ENCODE measurements at places on chromosomes 6 and 20.
A peak's percentile ranks its signal among the peaks of the same experiment; 100 is the strongest.

DNA sequence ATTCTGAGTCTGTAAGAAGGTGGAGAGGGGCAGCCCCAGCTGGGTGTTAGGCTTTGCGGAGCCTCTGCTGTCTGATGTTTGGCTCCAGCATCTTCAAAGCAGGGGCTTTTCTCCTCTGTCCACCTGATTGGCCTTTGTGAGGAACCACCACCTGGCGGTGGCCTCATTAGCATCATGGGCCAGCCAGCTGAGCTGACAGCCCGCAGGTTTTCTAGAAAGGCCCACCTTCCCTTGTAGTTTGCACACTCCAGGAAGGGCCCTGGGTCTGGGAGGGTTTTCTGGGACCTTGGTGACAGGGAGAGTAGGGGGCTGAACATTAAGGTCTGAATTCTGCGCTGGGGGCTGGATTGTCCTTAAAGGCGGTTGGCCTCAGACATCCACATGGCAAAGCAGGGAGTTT is 11.6 kb downstream of the IGF2R start:
- peaks cover 16% of the 10 kb centered on the region for H3K27me3 ChIP-seq
- no peak overlapping the region for H3K4me3 ChIP-seq
- H3K4me1 ChIP-seq = peaks cover 67% of the 10 kb centered on the region
- H3K36me3 ChIP-seq = peaks cover 6% of the 10 kb centered on the region

GRCh38 chr6:3919130-3919628 is 70.0 kb downstream of the FAM50B start:
- no peak for DNase-seq
- no peaks in the 10 kb centered on the region for H3K27me3 ChIP-seq
- H3K27ac ChIP-seq = no peak overlapping the region
- H3K36me3 ChIP-seq = peaks cover 6% of the 10 kb centered on the region

GRCh38 chr6:101595276-101595675 is 201.8 kb downstream of the GRIK2 start:
- H3K27me3 ChIP-seq = no peaks in the 10 kb centered on the region
- no peaks in the 10 kb centered on the region for H3K36me3 ChIP-seq
- H3K4me1 ChIP-seq = no peaks in the 10 kb centered on the region
- no peak overlapping the region for H3K27ac ChIP-seq

- no peaks in the 10 kb centered on the region for H3K36me3 ChIP-seq
- H3K27ac ChIP-seq = peak overlapping the region; percentile 100
- no peak for DNase-seq
- no peak overlapping the region for H3K4me3 ChIP-seq
- H3K4me1 ChIP-seq = peaks cover 66% of the 10 kb centered on the region
Measured at GRCh38 chr6:22925920-22926789, 356.8 kb downstream of the HDGFL1 start.

DNA sequence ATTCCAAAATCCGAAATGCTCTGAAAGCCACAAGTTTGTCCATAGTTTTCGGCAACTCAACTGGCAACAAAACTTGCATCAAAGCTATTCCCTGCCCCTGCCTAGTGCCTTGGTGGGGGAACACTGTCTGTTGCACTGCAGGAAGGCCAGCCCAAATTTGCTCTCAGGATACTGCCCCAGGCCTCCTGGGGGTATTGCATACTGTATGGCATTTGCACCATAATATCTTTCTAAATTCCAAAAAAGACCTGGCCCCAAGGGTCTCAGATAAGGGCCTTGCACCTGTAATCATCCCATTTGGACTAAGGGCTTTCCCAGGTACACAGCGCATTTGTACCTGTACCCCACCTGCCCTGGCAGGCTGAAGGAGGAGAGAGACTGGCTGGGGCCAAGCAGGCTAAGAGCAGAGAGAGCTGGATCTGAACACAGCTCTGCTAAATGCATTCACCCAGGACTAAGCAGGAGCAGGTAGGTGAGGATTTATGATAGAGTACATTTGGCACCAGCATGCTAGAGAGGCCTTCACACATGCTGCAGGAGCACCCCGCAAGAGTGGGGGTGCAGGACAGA is 4.0 kb upstream of the GRM4 start:
- no peaks in the 10 kb centered on the region for H3K36me3 ChIP-seq
- H3K4me3 ChIP-seq = no peak overlapping the region
- peaks cover 11% of the 10 kb centered on the region for H3K4me1 ChIP-seq
- no peak overlapping the region for H3K27ac ChIP-seq
- H3K27me3 ChIP-seq = peaks cover 24% of the 10 kb centered on the region

DNA sequence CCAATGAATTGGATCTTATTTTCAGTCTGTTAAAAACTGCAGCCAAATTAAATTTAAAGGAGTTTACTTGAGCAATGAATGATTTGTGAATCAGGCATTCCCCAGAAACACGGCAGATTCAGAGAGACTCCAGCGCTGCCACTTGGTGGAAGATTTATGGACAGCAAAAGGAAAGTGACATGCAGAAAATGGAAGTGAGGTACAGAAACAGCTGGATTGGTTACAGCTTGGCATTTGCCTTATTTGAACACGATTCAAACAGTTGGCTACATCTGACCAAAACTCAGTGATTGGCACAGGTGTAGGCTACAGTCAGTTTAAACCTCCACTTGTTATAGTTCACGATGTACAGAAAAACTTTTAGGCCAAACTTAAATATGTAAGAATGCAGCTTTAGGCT is 257.6 kb upstream of the IMPG1 start:
- DNase-seq = no peak
- no peaks in the 10 kb centered on the region for H3K27me3 ChIP-seq
- no peaks in the 10 kb centered on the region for H3K36me3 ChIP-seq

DNA sequence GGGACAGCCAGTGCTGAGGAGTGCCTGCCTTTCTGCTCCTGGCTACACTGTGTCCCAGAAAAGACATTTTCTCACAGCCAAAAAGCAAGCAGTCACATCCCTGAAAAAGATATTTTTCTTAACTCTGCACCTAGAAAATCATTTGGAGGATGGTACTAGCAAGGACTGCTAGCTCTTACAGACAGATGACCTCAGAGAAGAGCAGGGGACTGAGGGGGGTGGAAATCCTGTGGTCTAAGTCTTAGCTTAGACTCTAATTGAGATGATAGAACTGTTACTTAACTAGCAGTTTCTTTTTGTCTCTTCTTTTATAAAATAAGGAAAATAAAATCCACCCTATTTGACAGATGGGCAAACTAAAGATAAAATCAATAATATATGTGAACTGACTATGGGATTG is 152.8 kb downstream of the TMEM200A start:
- no peaks in the 10 kb centered on the region for H3K36me3 ChIP-seq
- no peak overlapping the region for H3K4me3 ChIP-seq
- H3K4me1 ChIP-seq = peaks cover 17% of the 10 kb centered on the region
- H3K27me3 ChIP-seq = peaks cover 1% of the 10 kb centered on the region
- DNase-seq = no peak

DNA sequence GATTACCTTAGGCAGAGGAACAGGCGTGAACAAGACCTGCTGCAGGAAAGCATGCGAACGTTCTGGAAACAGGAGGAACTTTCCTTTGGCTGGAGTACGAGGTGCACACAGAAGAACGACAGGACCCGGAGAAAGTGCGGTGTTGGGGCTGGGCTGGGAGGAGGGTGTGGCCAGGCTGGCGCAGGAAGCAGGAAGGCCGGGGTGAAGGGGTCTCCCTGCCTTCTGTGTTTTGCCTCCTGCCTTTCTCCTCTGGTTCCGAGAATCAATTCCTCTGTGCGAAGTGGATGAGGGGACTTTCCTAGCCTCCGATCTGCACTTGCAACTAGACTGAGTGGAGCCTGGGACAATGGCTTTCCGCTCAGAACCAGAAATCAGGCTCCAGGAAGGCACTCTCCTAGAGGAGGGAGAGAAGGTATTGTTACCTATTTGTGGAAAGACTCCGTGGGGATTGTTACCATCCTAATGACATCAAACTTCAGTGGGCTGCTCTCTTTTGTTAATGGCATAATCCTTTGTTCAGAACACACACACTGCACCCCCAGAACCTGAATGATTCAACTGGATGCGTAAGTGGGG is 22.9 kb upstream of the PLEKHG1 start:
- H3K4me3 ChIP-seq = no peak overlapping the region
- H3K27ac ChIP-seq = no peak overlapping the region
- DNase-seq = no peak
- H3K4me1 ChIP-seq = peaks cover 30% of the 10 kb centered on the region
- no peaks in the 10 kb centered on the region for H3K36me3 ChIP-seq

- H3K36me3 ChIP-seq = peaks cover 4% of the 10 kb centered on the region
- no peak overlapping the region for H3K27ac ChIP-seq
- H3K4me3 ChIP-seq = no peak overlapping the region
- no peak for DNase-seq
- H3K4me1 ChIP-seq = no peaks in the 10 kb centered on the region
Measured at GRCh38 chr6:42572523-42572922, 8.7 kb downstream of the UBR2 start.

DNA sequence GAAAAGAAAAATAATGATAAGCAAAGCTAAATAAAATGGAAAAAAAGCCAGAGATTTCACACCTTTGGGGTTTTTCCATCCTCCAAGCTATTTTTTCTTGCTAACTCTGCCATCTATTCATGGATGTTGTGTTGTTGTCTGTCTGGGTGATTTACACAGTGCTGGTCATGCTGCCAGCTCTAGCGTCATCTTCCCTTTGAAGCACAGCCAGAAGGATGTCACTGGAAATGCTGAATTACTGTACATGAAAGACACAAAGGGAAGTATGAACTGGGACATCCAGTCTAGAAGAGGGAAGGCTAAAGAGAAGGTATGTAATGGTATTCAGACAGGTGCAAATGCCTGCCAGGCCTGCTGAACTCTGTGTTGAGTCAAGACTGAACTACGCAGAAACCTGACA is 241.9 kb upstream of the STXBP5 start:
- H3K27me3 ChIP-seq = peaks cover 2% of the 10 kb centered on the region
- no peak overlapping the region for H3K4me3 ChIP-seq
- H3K27ac ChIP-seq = no peak overlapping the region
- peaks cover 20% of the 10 kb centered on the region for H3K36me3 ChIP-seq
- no peak for DNase-seq

- H3K27ac ChIP-seq = no peak overlapping the region
- peaks cover 13% of the 10 kb centered on the region for H3K4me1 ChIP-seq
- no peak for DNase-seq
- H3K36me3 ChIP-seq = no peaks in the 10 kb centered on the region
- H3K27me3 ChIP-seq = no peaks in the 10 kb centered on the region
Measured at GRCh38 chr6:134245706-134246105, 72.2 kb downstream of the SGK1 start.

GRCh38 chr6:129606664-129607063 is 103.3 kb downstream of the ARHGAP18 start:
- peak overlapping the region; percentile 9 for H3K27ac ChIP-seq
- DNase-seq = no peak
- no peaks in the 10 kb centered on the region for H3K27me3 ChIP-seq
- peaks cover 38% of the 10 kb centered on the region for H3K36me3 ChIP-seq
- no peak overlapping the region for H3K4me3 ChIP-seq

DNA sequence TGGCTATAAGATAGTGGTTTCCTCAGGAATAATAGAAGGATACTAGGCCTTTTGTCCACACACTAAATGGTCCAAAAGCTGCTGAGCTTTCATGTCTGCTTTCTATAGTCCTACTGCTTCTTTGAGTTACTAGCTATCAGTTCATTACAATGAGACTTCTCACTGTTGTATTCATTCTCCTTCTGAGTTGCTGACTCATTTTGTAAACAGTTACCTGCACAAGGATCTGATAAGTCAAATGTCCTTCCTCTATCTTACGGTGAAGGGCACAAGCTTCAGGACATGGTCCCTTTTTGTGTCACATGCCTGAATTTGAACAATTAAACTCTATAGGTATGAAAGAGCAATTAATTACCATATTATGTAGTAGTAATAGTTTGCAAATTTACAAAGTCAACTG is 90.5 kb downstream of the MAN1A1 start:
- H3K4me3 ChIP-seq = no peak overlapping the region
- peak overlapping the region; percentile 39 for H3K27ac ChIP-seq
- peaks cover 5% of the 10 kb centered on the region for H3K36me3 ChIP-seq
- H3K4me1 ChIP-seq = peaks cover 29% of the 10 kb centered on the region
- peaks cover 3% of the 10 kb centered on the region for H3K27me3 ChIP-seq
- DNase-seq = no peak

DNA sequence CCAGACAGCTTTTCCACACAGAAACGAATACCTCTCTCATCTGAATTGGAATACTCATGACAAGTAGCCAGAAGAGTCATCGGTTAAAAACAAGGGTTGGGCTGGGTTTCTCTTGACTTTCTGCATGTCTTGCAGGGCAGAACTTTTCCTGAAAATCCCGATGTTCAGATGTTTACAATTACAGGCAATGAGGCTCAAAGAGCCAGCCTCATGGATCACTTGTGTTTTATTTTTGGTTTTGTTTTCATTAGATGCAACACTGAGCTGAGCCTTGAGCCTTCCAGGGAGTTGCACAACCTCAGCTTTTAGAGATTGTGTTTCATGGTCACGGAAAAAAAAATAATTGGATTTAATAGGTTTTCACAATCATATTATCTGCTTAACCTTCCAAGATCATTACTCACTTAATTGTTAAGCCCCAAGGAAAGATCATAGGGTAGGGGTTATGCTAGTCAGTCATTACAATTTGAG is 288.1 kb upstream of the PRDM1 start:
- H3K27ac ChIP-seq = no peak overlapping the region
- no peaks in the 10 kb centered on the region for H3K36me3 ChIP-seq
- H3K27me3 ChIP-seq = no peaks in the 10 kb centered on the region
- peaks cover 4% of the 10 kb centered on the region for H3K4me1 ChIP-seq
- no peak overlapping the region for H3K4me3 ChIP-seq

- H3K4me1 ChIP-seq = no peaks in the 10 kb centered on the region
- H3K27me3 ChIP-seq = no peaks in the 10 kb centered on the region
- no peak for DNase-seq
Measured at GRCh38 chr6:162605881-162606280, 121.7 kb downstream of the PRKN start.

DNA sequence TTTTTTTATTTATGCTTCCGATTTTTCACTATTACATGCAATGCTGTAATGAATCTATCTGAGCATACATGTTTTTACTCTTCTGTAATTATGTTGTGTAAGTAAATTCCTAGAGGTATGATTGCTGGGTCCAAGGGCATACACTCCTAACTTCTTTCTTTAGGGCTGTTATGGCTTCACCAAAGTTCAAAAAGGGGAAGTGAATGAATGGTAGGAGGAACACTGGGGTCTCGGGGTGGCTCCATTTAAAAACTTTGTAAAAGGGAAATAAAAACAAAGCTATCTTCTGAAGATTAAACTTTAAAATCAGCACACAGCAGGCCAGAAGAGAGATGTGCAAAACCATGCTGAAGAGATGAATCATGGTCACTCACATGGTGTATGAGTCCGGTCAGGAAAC is 289.1 kb upstream of the SUPT3H start:
- peaks cover 4% of the 10 kb centered on the region for H3K4me1 ChIP-seq
- H3K36me3 ChIP-seq = peaks cover 5% of the 10 kb centered on the region
- H3K4me3 ChIP-seq = no peak overlapping the region
- no peak overlapping the region for H3K27ac ChIP-seq

GRCh38 chr6:136312975-136313374 is 23.3 kb upstream of the BCLAF1 start:
- H3K4me1 ChIP-seq = no peaks in the 10 kb centered on the region
- no peak overlapping the region for H3K4me3 ChIP-seq
- no peaks in the 10 kb centered on the region for H3K36me3 ChIP-seq
- H3K27ac ChIP-seq = no peak overlapping the region

- no peak for DNase-seq
- H3K4me1 ChIP-seq = no peaks in the 10 kb centered on the region
- H3K4me3 ChIP-seq = no peak overlapping the region
- no peak overlapping the region for H3K27ac ChIP-seq
- no peaks in the 10 kb centered on the region for H3K27me3 ChIP-seq
Measured at GRCh38 chr6:100382767-100383195, 81.9 kb downstream of the SIM1 start.
